Left hindlimb (tissue), 1 donor: ENCODE measurements at places on chromosomes 6 and 20.

DNA sequence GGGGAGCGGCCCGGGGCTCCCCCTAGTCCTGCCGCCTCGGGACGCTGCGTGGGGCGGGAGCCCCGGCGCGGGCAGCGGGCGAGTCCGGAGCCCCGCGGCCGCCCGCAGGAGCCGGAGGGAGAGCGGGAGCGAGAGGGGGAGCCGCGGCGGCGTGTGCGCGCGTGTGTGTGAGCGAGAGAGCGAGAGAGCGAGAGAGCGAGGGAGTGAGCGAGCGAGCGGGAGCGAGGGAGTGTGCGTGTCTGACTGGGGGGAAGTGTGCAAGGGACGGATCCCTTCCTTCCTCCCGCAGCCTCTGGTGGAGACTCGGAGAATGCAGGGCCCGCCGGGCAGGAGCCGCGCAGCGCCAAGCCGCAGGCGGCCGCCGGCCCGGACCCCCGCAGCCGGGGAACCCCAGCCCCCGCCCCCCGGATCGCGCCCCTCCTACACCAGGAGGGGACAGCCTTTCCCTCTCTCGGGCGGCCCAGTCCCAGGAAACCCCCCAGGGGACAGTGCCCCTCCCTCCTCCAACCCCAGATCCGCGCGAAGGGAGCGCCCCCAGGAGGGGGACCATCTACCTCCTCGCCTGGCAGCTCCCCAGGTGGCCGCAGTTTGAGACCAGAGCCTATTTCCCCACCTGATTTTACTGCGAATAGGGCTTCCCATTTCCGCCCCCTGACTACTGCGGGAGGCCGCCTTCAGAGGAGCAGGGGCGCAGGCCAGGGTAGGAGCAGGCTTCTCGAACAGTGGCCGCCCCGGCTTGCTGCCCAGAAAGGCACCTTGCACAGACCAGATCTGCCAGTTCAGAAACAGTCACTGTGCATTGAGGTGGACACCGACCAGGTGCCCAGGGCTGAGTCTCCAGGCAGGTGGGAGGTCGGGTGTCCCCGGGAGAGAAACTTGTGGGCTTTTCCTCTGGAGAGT lies at the start of gene CDH22:
Gene CDH22 (minus strand): TSS at position 241 of the 900 bp plus-strand sequence. CDS start 57,204 bp downstream, outside the sequence.
- peak; percentile 57 for DNase-seq

DNA sequence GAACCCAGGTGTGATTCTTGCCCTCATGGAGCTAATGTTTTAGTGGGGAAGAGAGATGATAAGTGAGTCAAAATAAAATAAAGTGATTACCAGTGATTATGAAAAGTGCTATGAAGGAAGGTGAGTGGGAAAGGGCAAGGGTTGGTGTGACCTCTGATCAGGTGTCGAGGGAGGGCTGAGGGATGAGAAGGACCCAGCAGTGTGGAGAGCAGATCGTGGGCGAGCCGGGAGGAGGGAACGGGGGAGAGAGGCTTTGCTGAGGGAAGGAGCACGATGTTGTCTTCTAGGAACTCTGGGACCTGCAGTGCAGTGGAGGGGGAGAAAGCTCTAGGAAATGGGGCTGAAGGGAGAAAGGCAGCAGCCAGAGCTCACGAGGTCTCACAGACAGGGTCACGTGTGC lies 192.1 kb downstream of the TMEM242 start:
- DNase-seq: no peak

DNA sequence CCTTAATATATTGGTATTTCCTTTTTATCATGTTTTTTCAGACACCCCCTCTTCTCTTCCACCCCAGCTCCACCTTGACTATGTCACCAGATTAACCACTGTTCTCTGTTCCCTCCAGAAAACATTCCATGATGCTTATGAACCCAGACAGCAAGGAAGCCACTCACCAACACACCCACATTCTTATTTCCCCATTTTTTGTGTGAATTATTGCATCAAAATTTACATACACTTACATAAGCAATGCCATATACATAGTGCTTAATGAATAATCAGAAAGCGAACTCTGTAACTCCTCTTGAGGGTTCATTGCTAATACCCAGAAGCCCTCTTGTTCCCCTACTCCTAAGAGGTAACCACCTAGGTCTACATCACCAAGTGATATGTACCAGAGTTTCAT lies 182.3 kb upstream of the CDYL start:
- no peak for DNase-seq

GRCh38 chr6:151690768-151691562 lies 116.5 kb upstream of the ESR1 start:
- DNase-seq: no peak

- no peak for DNase-seq
Measured at GRCh38 chr6:151036869-151037680, 171.6 kb downstream of the MTHFD1L start.

GRCh38 chr20:44370639-44371218 lies 15.2 kb downstream of the HNF4A start:
- no peak for DNase-seq

GRCh38 chr6:35810971-35811698 lies 6.0 kb downstream of the LHFPL5 start:
- no peak for DNase-seq

- DNase-seq: no peak
Measured at GRCh38 chr6:89471287-89471867, 38.4 kb downstream of the ANKRD6 start.

DNA sequence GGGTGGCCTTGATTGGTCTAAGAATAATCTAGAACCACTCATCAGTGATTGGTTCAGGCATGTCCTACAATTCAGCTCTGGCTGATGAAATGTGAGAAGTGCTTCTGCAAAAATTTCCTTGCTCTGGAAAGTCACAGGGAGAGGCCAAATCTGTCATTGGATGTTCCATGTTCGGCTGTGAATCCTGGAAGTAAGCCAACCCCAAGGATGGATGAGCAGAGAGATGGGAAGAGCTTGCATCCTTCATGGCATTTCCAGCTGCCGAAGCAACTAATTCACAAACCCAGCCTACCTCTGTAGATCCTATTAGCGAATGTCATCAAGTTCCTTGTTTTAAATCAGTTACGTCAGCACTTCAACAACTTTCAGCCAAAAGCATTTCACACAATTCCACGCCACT lies 187.2 kb upstream of the SOX4 start:
- DNase-seq: no peak

DNA sequence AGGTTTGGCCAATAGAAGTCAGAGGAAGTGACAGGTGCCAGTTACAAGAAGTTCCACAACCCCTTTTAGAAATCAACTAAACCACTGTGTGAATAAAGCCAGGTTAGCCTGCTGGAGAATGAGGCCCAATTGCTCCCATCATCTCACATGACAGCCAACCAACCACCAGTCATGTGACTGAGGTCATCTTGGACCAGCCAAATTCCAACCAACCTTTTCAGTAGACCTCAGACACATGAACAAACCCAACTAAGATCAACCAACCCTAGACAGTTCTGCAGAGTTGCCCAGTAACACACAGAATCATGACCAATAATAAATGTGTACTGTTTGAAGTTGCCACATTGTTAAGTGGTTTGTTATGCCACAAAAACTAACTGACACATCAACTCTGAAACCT lies 44.6 kb upstream of the GGTLC1 start:
- DNase-seq: no peak

DNA sequence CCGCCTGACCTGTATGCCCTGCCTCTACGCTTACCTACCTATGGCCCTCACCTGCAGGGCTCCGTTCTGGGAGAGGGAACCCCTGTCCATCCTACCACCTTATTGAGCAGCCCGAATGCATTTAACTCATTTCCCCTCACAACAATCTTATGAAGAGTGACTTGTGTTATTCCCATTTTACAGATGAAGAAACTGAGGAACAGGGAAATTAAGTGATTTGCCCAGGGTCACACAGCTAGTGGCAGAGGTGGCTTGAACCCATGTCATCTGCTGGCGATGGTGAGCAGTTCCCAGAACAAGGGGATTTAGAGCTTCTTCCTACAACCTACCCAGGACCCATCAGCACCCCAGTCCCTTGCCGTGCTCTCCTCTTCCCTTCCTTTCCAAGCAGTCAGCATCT lies 42.3 kb upstream of the LRFN2 start:
- no peak for DNase-seq

DNA sequence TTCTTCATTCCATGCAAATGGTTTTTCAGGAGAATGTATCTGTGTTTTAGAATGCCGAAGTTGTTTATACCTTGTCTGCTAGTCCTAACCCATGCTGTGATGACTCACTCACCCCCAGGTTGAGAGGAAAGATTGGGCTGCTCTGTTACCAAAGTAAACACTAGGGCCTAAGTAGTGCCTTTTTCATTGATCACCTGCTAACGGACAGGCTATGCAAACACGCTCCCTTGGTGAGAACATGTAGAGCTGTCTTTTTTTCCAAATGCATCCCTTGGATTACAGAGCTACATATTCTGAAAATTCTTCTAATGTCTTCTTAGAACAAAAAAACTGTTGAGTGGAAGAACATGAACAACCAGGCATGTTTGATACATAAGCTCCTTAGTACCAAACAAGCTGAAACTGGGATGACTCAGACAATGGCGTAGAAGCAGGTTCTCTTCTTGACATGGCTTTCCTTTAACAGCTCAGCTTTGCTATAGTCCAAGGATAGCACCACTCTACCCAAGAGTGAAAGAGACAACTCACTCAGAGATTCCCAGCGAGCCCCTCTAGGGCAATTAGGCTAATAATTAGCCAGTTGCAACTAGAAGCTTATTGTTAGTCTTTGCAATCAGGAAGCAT lies 20.5 kb downstream of the PERP start:
- no peak for DNase-seq

GRCh38 chr20:57647006-57647932 lies 27.0 kb upstream of the ZBP1 start:
- no peak for DNase-seq

GRCh38 chr6:137919837-137920730 lies 53.0 kb downstream of the TNFAIP3 start:
- DNase-seq: no peak

DNA sequence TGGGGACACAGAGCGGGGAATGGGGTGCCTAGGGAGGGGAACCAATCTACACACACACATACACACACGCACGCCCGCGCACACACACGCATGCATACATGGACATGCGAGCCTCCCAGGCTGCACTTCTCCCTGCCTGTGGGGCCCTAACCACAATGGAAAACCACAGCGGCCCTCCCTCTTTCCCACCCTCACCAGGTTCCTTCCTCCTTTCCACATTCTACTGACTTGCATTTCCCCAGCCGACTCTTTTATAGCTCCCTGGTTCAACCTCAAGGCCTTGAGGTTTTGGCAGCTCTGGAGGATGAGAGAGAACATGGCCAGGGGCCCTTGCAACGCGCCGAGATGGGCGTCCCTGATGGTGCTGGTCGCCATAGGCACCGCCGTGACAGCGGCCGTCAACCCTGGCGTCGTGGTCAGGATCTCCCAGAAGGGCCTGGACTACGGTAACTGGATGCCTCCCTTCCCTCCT lies at the start of gene BPI:
Gene BPI (plus strand): TSS at position 249 of the 472 bp plus-strand sequence. CDS start 68 bp downstream, at position 317.
- DNase-seq: peak; percentile 81

DNA sequence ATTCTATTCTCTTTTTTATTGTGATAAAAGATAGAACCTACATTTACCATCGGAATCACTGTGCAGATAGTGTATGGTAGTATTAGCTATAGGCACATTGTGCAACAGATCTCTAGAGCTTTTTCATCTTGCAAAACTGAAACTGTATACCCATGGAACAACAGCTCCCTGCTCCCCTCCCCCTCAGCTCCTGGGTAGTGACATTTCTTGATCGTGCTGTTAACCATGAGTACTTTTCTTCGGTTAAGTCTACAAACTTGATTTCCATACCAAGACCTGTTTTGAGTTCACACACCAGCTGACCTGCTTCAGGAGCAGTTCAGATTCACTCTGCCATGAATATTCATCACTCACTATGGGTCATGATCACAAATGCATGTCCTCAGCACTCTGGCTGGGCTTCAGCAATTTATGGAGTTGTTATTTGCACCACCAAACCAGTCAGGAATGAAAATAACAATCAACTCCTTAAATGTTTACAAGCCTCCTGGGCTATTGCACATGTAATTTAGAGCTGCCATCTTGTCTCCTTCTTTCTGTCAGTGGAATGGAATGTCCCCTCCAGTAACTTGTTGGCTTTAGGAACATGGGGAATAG lies 32.8 kb downstream of the PRDM1 start:
- DNase-seq: no peak

- no peak for DNase-seq
Measured at GRCh38 chr20:23234311-23235078, 116.1 kb upstream of the NXT1 start.

DNA sequence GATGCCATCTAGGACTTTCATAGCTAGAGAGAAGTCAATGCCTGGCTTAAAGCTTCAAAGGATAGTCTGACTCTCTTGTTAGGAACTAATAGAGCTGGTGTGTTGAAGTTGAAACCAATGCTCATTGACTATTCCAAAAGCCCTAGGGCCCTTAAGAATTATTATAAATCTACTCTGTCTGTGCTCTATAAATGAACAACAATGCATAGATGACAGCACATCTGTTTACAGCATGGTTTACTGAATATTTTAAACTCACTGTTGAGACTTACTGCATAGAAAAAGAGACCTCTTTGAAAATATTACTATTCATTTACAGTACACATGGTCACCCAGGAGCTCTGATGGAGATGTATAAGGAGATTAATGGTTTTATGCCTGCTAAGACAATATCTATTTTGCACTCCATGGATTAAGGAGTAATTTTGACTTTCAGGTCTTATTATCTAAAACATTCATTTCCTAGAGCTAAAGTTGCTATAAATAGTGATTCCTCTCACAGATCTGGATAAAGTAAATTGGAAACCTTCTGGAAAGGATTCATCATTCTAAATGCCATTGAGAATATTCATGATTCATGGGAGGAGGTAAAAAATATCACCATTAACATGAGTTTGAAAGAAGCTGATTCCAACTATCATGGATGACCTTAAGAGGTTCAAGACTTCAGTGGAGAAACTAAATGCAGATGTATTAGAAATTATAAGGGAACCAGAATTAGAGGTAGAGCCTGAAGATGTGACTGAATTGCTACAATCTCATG lies 763.5 kb upstream of the MAP3K7 start:
- DNase-seq: no peak

GRCh38 chr20:62449951-62450691 lies 22.8 kb upstream of the RBBP8NL start:
- no peak for DNase-seq

- no peak for DNase-seq
Measured at GRCh38 chr6:32982084-32982701, 13.8 kb downstream of the BRD2 start.

DNA sequence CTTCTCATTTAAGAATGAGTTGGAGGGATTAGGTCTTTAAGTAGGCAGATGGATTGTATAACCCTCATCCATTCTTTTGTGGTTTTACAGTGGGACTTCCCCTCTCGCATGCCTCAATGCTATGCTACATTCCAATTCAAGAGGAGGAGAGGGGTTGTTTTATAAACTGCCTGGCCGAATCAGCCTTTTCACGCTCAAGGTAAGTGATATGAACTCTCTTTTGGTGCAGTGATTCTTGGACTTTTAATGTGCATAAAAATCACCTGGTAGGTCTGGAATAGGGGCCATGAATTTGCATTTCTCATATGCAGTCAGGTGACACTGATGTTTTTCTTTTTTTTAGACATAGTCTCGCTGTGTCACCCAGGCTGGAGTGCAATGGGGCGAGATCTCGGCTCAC lies 10.8 kb downstream of the ASXL1 start:
- no peak for DNase-seq

DNA sequence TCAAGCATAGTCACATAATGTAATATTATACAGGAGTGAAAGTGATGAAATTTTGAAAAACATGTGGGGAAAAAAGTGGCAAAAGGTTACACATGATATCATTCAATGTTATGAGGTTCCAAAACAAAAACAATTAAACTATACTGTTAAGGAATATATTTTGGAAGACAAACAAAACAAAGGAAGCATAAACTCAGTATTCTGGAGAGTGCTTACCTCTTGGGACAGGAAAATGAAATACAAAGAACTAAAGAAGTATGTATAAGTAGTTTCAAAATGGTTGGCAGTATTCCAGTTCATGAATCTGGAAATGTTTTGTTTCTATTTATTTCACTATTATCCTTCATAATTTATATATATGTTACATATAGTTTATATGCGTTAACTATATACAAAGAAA lies 213.5 kb downstream of the MOXD1 start:
- no peak for DNase-seq
